ENCODE measurements at places on chromosomes 7 and 10. TPM values are rescaled to one million over a fixed set of nuclear protein-coding genes. Genes with fewer than 3 reads are reported as not detected.

- no peaks in the 10 kb centered on the region for H3K36me3 ChIP-seq
- H3K4me3 ChIP-seq: no peak overlapping the region
- no peak for DNase-seq
- H3K27ac ChIP-seq: no peak overlapping the region
- no peaks in the 10 kb centered on the region for H3K4me1 ChIP-seq
- no peaks in the 10 kb centered on the region for H3K27me3 ChIP-seq
Measured at GRCh38 chr7:139117599-139118233, 8.2 kb upstream of the ZC3HAV1 start.

- no peaks in the 10 kb centered on the region for H3K27me3 ChIP-seq
- peaks cover 5% of the 10 kb centered on the region for H3K4me1 ChIP-seq
- no peak overlapping the region for H3K4me3 ChIP-seq
Measured at GRCh38 chr7:28782362-28782761, 175.8 kb downstream of the TRIL start.

GRCh38 chr7:155222573-155222972 lies 75.1 kb upstream of the INSIG1 start:
- no peaks in the 10 kb centered on the region for H3K36me3 ChIP-seq
- DNase-seq: no peak
- no peak overlapping the region for H3K4me3 ChIP-seq

DNA sequence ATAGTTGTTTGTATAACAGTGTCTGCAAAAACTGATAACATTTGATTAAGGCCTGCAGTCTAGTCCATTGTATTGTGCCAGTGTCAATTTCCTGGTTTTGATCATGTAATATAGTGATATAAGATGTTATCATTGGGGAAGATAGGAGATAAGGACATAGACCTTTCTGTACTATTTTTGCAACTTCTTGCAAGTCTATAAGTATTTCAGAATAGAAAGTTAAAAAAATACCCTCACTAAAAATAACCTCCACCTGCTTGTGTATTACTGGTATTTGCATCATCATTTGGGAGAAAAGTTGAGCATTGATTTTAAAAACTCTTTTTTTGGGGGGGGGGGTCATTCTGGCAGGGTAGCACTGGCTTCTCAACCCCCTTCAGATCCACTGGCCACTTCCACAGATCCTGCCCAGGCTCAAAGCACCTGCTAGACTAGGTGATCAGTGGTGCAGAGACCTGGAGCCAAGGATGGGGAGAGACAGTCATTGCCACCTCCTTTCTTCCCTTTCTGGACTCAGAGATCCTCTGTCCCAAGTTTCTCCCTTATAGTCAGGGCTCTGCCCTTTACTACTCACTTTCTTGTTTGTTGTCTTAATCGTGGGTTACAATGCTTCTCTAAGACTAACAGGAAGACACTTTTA lies 103.0 kb downstream of the RBM20 start:
- H3K27me3 ChIP-seq: no peaks in the 10 kb centered on the region
- no peaks in the 10 kb centered on the region for H3K36me3 ChIP-seq
- H3K27ac ChIP-seq: no peak overlapping the region
- H3K4me1 ChIP-seq: peaks cover 5% of the 10 kb centered on the region

- no peak for DNase-seq
- no peak overlapping the region for H3K27ac ChIP-seq
- H3K36me3 ChIP-seq: no peaks in the 10 kb centered on the region
- H3K4me1 ChIP-seq: peaks cover 30% of the 10 kb centered on the region
- H3K27me3 ChIP-seq: peaks cover 49% of the 10 kb centered on the region
Measured at GRCh38 chr10:77635402-77636227, 2.0 kb downstream of the KCNMA1 start.

The NET1 gene
- total RNA-seq: 104 TPM

The OPN1SW gene
- total RNA-seq: not detected

The ZNF438 gene
- total RNA-seq: 10.8 TPM

The VPS37D gene
- total RNA-seq: 1.1 TPM

Data from tibial nerve (tissue), 4 donors.